ENCODE measurements at places on chromosomes 2 and 18.

- no peak for DNase-seq
These were observed 27.4 kb upstream of the CNNM3 start for GRCh38 chr2:96788442-96789244.

DNA sequence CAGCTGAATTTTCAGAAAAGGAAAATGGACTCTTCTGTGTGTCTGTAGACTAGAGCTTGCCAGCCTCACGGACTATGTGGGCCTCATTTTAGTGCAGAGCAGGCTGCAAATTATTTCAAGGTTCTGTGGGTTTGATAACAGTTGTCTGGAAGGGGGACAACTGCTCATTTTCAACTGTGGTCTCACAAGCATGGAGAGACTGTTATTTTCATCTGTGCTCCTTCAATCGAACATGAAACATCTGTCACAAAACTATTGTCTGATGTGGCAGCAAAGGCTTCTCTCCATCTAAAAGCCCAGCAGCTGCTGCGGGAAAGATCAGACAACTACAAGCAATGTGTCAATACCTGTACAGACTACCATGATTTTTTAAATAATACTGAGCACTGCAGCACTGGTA is 211.8 kb downstream of the LRRTM4 start:
- no peak for DNase-seq

DNA sequence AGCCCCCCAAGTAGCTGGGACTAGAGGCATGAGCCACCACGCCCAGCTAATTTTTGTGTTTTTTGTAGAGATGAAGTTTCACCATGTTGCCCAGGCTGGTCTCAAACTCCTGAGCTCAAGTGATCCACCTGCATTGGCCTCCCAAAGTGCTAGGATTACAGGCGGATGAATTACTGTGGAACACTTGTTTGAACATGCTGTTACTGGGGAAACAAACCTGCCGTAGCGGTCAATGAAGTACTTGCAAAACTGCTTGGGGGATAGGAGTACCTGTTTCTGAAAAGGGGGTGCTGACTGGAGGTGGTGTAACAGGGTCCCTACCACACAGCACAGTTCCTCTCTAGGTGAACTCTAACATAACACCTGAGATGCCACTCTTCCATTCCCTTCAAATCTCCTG is 5.9 kb upstream of the IMPACT start:
- no peak for DNase-seq

DNA sequence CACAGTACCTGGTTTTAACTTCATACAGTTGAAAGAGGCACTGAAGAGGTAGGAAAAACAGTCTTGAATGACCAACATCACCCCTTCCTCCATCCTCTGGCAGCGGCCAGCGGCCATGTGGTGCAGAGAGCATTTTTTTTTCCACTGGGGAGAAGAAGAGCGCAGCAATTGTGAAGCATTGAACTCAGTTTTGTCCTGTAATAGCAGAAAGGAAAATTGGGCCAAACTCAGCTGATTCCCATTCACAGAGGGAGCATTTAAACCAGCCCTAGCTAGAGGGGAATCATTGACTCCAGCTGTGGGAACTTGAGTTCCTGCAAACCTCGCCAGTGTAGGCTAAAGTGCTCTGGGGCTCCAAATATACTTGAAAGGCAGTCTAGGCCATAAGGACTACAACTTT is 316.6 kb upstream of the CHST9 start:
- no peak for DNase-seq

GRCh38 chr2:147331790-147332419 is 512.9 kb upstream of the ACVR2A start:
- peak; percentile 19 for DNase-seq

DNA sequence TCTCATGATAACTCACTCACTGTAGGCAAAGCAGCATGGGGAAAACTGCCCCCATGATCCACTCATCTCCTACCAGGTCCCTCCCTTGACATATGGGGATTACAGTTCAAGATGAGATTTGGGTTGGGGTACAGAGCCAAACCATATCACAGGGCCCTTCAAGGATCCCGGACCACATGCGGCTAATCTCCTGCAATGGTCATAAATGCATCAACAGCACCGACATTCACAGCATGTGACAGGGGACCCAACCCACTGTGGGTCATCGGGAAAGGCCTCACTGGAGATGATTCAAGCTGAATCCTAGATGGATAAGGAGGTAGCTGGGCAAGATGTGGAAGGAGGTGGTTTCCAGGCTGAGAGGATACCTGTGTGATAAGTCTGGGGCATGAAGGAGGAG is 129.4 kb downstream of the MYO5B start:
- DNase-seq: no peak

GRCh38 chr2:98908931-98909316 is 27.1 kb downstream of the CRACDL start:
- DNase-seq: no peak

GRCh38 chr2:118430510-118431164 is 342.4 kb downstream of the INSIG2 start:
- no peak for DNase-seq

DNA sequence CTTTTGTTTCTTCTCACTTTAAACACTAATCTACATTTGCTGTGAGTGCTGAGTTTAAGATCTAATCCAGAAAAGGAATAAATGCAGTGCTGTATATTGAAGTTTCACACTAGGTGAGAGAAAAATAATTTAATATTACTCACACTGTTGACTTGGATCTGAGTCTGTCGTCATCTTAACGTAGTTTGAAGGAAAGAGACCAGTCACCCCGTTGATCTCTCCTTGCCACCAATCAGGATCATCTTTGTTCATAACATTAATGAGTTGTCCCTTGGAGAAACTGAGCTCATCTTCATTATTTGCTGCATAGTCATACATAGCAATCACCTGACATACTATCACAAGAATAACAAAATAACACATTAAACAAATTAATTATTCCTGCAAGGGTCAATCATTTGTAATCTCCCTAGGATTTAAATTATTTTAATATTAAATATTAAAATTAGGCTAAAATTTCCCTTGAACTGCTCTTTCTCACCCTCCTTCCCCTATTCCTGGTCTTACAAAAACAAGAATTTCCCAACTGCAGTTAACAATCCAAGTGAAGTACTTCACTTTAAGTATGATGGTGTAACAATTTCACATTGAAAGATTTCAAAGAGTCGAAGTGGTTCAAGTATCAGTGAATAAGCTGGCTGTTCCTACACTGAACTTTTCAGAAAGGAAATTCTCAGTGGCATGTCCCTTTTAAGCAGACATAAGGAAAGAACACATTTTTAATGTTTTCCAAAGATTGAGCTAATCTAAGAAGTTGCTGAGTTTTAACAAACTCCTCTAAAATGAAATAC is 71.3 kb downstream of the FAM228A start:
- no peak for DNase-seq

DNA sequence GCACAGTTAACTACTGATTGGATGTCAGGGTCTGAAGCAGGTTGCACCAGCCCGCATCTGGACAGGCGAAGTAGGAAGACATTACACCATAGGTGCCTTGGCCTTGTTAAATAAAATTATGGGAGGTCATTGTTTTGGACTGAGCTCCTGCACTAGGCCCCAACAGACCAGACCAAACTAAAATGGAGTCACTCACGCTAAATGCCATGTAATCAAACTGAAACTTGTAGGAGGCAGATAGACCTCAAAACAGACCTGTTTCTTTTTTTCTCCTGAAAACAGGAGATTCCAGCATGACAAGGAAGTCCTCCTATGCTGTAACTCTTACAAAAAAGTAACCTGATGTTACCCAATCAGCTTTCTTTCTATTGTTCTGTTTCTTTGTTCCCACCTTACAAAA is 15.5 kb upstream of the NFU1 start:
- no peak for DNase-seq

DNA sequence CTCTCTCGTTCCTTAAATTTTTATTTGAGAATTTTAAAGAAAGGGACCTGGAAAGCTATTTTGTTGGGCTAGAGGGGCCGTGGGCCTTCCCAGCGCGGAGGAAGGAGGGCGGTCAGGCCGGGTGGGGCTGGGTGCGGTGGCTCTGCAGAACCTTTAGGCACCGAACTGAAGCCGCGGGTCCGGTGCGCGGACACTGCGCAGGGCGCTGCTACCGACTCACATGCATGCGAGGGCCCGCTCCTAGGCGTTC is 1.6 kb upstream of the TWIST2 start:
- DNase-seq: no peak

- DNase-seq: no peak
These were observed 204.1 kb downstream of the GLI2 start for GRCh38 chr2:120939595-120940318.

All from NCI-H2081 treated with DMSO at 0.1 percent for 48 hours (cell line).